ENCODE measurements at places on chromosomes 3 and 15. TPM values are rescaled to one million over a fixed set of nuclear protein-coding genes. Genes with fewer than 3 reads are reported as not detected.

The GOLGA6L7 gene
- total RNA-seq = not detected

The ABHD17C gene
- 6.9 TPM for total RNA-seq

The ROPN1 gene
- total RNA-seq = 33.4 TPM

The IL17RE gene
- 0.29 TPM for total RNA-seq

The ARL8B gene
- total RNA-seq = 90.9 TPM

The VEPH1 gene
- total RNA-seq = 51.9 TPM

The TF gene
- total RNA-seq = 0.59 TPM

The TLR9 gene
- total RNA-seq = not detected

The FBXW12 gene
- not detected for total RNA-seq

The ERC2 gene
- total RNA-seq = 0.96 TPM

The GHRL gene
- not detected for total RNA-seq

The UBAP1L gene
- 31.5 TPM for total RNA-seq

The HDGFL3 gene
- total RNA-seq = 35.7 TPM

The STARD5 gene
- total RNA-seq = 1.2 TPM

The RAB6B gene
- 4.0 TPM for total RNA-seq

The FBXO40 gene
- 0.08 TPM for total RNA-seq

The GPR156 gene
- 0.08 TPM for total RNA-seq

The IREB2 gene
- total RNA-seq = 30.4 TPM

The MNS1 gene
- total RNA-seq = 2.8 TPM

The IL1RAP gene
- 514 TPM for total RNA-seq

The RHCG gene
- 9.4 TPM for total RNA-seq

The ISG20 gene
- total RNA-seq = 125 TPM

The CDHR4 gene
- not detected for total RNA-seq

The CCR8 gene
- total RNA-seq = not detected

The MORC1 gene
- not detected for total RNA-seq

The GOLGA8T gene
- total RNA-seq = not detected

The CFAP91 gene
- not detected for total RNA-seq

The TPRG1 gene
- total RNA-seq = 0.45 TPM

The DPPA2 gene
- total RNA-seq = not detected

The GHSR gene
- not detected for total RNA-seq

The GALNT15 gene
- total RNA-seq = not detected

The IGDCC3 gene
- 0.24 TPM for total RNA-seq

The LTK gene
- 0.08 TPM for total RNA-seq

The GOLGA8Q gene
- 0.13 TPM for total RNA-seq

The CTXN2 gene
- total RNA-seq = not detected

The NPAP1 gene
- total RNA-seq = not detected

The SERPINI2 gene
- not detected for total RNA-seq

The FNDC3B gene
- total RNA-seq = 34.4 TPM

The FOXB1 gene
- not detected for total RNA-seq

The IL17RD gene
- total RNA-seq = 1.4 TPM

The MESP2 gene
- 0.27 TPM for total RNA-seq

The PIGBOS1 gene
- total RNA-seq = 17.7 TPM

The CYP8B1 gene
- total RNA-seq = not detected

The OR5K2 gene
- total RNA-seq = not detected

Measured in SK-MEL-5 (cell line).